Activated T-cell treated with anti-CD3 and anti-CD28 coated beads, Interleukin-2, amount 50 U/mL, for 4 hours (primary cell): ENCODE measurements at places on chromosomes 12 and 14. TPM values are rescaled to one million over a fixed set of nuclear protein-coding genes. Genes with fewer than 3 reads are reported as not detected.

The CISTR gene
- total RNA-seq, result not detected

The PAPOLA gene
- 161 TPM for total RNA-seq

The KRT78 gene
- not detected for total RNA-seq

The TROAP gene
- 16.8 TPM for total RNA-seq

The TAS2R50 gene
- total RNA-seq, result 0.35 TPM

The OR10AD1 gene
- not detected for total RNA-seq

The ATP5MC2 gene
- 338 TPM for total RNA-seq

The RDH11 gene
- 43.3 TPM for total RNA-seq

The STYK1 gene
- 0.25 TPM for total RNA-seq
